NCI-H1105 treated with DMSO at 0.1 percent for 48 hours (cell line): ENCODE measurements at places on chromosomes 12 and 14.

- no peak for DNase-seq
These were observed 6.9 kb downstream of the FBXO34 start for GRCh38 chr14:55277972-55278740.

- DNase-seq, result no peak
These were observed 133.3 kb downstream of the MON2 start for GRCh38 chr12:62599854-62600437.

- no peak for DNase-seq
These were observed 28.0 kb downstream of the VPS37B start for GRCh38 chr12:122867691-122868461.

DNA sequence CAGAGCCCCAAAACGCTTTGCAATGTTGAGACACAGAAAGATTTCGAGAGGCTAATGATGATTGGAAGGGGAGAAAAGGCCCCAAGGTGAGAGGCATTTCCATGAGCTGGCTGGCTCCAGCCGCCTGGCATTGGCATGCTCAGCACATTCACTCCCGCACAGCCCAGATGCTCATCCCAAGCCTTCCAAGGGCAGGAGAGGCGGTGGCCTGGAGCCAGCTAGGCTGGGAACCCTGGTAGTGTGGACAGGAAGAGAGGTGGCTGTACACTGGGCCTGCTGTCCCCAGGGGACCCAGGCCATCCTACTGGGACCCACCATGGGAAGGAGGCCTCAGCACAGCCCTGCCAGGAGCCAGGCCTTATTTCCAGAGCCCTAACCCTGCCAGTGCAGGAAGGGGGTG lies 72.2 kb downstream of the SPTB start:
- DNase-seq, result no peak

- DNase-seq, result no peak
These were observed 27.8 kb downstream of the CHGA start for GRCh38 chr14:92950773-92951172.

GRCh38 chr14:46250113-46250703 lies 401.4 kb downstream of the RPL10L start:
- peak; percentile 46 for DNase-seq

DNA sequence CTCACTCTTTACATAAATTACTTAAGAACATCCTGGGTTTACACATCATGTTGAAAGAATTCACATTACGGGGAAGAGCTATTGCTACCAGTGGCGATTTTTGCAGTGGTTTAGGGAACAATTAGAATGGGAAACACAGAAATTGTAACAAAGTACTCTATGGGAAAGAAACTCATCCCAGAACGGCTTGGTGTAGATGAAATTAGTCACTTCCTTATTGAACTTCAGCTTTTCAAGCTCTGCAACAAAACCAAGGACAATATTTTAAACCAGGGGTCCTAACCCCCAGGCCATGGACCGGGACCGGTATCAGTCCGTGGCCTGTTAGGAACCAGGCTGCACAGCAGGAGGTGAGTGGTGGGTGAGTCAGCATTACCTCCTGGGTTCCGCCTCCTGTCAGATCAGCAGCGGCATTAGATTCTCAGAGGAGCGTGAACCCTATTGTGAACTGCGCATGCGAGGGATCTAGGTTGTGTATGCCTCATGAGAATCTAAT lies 32.3 kb upstream of the FICD start:
- DNase-seq, result no peak

- no peak for DNase-seq
These were observed 35.4 kb downstream of the CMKLR1 start for GRCh38 chr12:108303703-108304102.

GRCh38 chr12:64004641-64005040 lies 160.1 kb downstream of the SRGAP1 start:
- DNase-seq, result no peak

DNA sequence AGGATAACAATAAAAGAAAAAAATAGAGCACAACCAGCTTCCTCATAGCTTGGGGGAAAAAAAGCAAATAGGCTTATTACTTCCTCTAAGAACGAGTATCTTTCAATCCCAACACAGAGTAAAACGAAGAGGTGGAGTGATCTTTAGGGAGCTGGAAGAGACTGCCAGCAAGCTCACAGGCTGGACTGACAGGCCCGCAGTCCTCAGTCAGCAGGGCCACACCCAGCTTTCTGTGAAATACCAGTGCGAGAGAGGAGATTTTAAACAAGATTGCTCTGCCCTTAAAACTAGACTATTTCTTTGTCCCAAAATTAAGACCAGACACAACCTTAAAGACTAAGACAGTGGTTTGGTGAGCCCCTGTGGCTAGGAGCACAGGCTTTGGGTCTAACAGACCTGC lies 32.9 kb downstream of the SETD3 start:
- no peak for DNase-seq

DNA sequence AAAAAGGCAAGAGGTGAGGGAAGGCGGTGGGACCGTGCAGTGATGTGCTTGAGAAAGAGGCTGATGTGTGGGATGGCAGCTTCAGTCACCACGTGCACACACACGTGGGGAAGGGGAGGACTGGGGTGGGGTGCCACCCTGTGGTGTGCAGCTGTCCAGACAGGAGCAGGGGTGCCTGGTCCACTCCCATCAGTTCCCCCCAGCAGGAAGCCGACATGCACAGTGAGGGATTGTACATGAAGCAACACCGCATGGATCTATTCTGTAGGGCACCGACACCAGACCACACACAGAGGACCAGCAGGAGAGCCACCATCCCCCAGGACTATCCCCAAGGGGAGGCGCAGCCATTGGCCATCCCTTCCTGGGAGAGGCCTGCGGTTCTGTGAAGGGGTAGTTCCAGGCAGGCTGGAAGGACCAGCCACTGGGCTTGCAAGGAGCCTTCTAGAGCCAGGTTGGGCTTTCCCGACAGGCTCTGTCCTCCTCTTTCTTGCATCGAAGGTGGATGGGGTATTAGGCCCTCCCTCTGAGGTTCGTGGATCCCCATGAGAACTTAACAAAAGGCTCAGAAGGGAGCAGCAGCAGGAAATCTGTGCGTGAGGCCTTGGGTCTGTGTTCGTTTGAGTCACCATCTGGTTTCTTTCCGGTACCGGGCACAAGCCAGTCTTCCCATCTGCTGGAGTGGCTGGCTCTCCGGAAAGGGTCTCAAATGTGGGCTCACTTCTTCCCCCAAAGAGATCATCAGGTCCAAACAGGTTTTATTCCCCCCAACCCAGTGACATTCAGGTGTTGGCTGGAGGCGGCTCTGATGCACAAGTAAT lies 59.8 kb downstream of the PLEKHG3 start:
- no peak for DNase-seq

- no peak for DNase-seq
These were observed 20.5 kb downstream of the VCPKMT start for GRCh38 chr14:50095895-50096294.

GRCh38 chr12:48125985-48126384 lies 6.8 kb downstream of the PFKM start:
- DNase-seq, result no peak

DNA sequence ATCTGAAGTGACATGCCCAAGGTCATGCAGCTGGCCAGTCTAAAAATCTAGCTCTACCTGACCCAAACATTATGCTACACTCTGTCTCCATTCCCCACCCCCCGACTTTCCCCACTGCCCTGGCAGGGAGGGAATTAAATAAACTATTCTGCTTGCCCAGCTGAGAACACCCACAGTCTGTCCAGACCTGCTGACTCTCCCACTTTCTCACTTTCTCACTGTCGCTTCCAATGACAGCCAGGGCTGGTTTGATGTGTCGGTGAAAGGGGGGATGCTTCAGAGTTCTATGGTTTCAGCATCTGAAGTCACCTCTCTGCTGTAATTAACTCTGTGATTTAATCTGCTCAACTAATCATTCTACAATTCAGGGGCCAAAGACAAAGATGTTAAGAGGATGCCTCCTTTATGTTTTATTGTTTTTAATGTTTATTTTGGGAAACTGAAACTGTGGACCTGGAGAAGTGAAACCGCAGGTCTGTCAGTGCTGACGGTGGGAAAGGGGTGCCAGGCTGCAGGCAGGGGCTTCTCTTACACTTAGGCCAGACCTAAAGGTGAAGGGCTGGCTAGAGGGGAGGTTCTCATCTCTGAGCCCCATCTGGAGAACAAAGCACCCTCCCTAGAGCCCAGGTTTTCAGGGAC lies 8.1 kb upstream of the MSI1 start:
- DNase-seq, result no peak

GRCh38 chr12:6632026-6632983 lies 3.5 kb downstream of the LPAR5 start:
- no peak for DNase-seq

- DNase-seq, result no peak
These were observed 64.7 kb upstream of the GNPNAT1 start for GRCh38 chr14:52856139-52856538.

- DNase-seq, result no peak
These were observed 88.7 kb upstream of the PLXNC1 start for GRCh38 chr12:94059394-94060368.

- DNase-seq, result no peak
These were observed 6.1 kb downstream of the ABCD2 start for GRCh38 chr12:39613525-39613924.

DNA sequence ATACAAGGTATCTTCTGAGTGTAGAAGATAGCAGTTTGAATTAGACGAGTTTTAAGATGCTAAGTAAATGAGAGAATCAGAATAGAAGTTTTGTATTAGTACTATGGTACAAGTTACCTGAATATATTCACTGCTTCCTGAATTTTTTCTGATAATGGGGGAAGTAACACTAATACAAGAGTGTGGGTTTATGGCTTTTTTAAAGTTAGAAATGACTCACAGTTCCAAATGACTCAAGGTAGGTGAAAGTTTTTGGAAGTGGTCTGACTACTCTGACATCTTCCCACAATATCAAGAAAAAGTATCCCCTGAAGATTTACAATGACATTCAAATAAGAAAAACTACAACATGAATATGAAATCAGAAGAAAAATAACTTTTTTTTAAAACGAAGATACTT lies 123.7 kb upstream of the GARIN6 start:
- DNase-seq, result no peak

GRCh38 chr12:121397521-121397920 lies 2.4 kb upstream of the RNF34 start:
- DNase-seq, result no peak

DNA sequence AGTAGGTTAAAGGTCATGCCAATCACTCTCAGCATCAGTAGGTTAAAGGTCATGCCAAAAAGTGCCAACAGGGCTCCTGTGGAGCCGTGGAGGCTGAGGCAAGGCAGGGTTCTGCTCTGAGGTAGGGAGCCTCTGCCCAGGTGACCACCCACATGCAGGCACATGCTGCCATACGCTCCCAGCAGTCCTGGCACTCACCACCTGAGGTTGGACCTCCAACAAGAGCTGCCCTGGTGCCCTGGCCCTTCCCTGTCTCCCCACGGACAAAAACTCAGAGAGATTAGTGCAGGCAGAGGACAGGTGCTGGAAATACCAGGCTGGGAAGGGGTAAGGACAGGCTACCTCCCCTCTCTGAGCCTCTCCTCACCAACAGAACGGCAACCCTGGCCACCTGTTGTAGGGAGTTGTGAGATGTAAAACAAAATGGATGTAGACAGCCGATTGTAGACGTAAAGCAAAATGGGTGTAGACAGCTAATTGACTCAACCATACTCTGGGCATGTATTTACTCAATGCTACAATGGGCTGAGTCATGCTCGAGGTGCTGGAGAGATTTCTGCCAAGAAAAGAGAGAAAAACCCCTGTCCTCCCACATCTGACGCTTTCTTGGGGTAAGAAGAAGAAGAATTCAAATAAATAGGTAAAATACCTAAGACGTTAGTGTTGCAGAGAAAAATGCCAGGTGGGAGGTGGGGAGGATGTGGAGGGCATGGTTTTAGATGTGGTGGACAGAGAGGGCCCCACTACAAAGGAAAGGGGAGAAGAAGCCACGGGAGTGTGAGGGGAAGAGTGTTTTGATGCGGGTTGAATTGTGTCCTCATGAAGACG lies 32.4 kb downstream of the LTBP2 start:
- no peak for DNase-seq
